ENCODE measurements at places on chromosomes 3 and 15. TPM values are rescaled to one million over a fixed set of nuclear protein-coding genes. Genes with fewer than 3 reads are reported as not detected.

Gene SKOR1
- 0.15 TPM for total RNA-seq

GRCh38 chr3:73716418-73716817 is 91.7 kb upstream of the PDZRN3 start:
- no peak for DNase-seq

DNA sequence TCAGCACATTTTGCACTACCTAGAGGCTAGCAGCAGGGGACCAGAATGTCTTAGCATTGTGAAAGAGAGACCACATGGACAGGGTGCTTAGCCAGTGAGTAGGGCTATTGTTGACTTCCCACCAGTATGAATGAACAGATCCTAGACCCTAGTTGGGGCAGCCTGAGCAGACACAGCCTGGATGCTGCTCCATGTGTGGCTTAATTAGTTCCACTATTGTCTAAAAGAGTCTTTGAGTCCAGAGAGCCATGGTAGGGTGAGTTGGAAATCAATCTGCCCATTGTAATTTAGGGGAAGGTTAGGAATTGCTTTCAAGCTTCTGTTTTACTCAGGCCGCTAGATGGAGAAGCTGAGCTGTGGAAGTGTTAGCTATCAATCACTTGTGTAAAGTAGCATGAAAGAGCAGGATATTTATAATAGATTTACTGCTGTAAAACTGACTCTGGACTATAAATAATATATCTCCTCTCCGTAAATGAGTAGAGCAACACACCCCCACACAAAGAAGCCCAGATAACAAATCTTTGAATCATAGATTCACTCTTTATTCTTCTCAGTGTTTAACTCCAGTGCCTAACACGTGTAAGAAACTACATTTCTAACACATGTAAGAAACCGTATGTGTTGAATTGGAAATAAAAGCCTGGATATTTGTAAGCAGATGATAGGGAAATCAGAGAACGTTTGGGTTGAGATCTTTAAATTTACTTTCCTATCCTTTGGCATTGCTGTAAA is 4.1 kb upstream of the GCSAM start:
- DNase-seq = peak; percentile 81

Gene OPA1
- total RNA-seq = 96.0 TPM

Gene STAC
- total RNA-seq = not detected
